ENCODE measurements at places on chromosomes 7 and 10. TPM values are rescaled to one million over a fixed set of nuclear protein-coding genes. Genes with fewer than 3 reads are reported as not detected.

Gene AKR1B15
- not detected for total RNA-seq

Gene GIMAP2
- 0.47 TPM for total RNA-seq

Gene LBX1
- 52.7 TPM for total RNA-seq

Gene ARMS2
- 0.70 TPM for total RNA-seq

Gene RELN
- total RNA-seq = 35.2 TPM

Gene HACD1
- 6.2 TPM for total RNA-seq

Gene EEPD1
- 7.8 TPM for total RNA-seq

Gene CAMK2B
- 11.8 TPM for total RNA-seq

Gene SPACDR
- 0.91 TPM for total RNA-seq

Gene PLAC9
- 35.7 TPM for total RNA-seq

Gene FRA10AC1
- total RNA-seq = 27.2 TPM

Gene GSTO2
- 0.88 TPM for total RNA-seq

Gene FKBP6
- 0.58 TPM for total RNA-seq

Gene HYAL4
- total RNA-seq = 0.13 TPM

Gene GIMAP7
- total RNA-seq = not detected

Gene CCDC146
- total RNA-seq = 12.5 TPM

Gene SLC29A4
- total RNA-seq = 2.7 TPM

Gene OR2A1
- 0.36 TPM for total RNA-seq

Gene DGKI
- 0.27 TPM for total RNA-seq

Gene BTBD16
- 0.59 TPM for total RNA-seq

Gene ERV3-1
- total RNA-seq = 46.4 TPM

Gene CDH23
- total RNA-seq = 58.0 TPM

Gene LOXL4
- total RNA-seq = 0.83 TPM

Gene GBX1
- 1.0 TPM for total RNA-seq

Gene OR2A42
- total RNA-seq = 0.15 TPM

Gene CTAGE15
- total RNA-seq = 0.13 TPM

Gene PLAU
- total RNA-seq = 10.3 TPM

Gene CUZD1
- total RNA-seq = 0.67 TPM

Gene LIPF
- total RNA-seq = 1.3 TPM

Gene COL1A2
- 0.95 TPM for total RNA-seq

Gene CYP3A5
- 3.2 TPM for total RNA-seq

Gene SLC26A5
- not detected for total RNA-seq

Gene SUFU
- 3.8 TPM for total RNA-seq

Gene ASB10
- total RNA-seq = not detected

Gene FOXI2
- 0.04 TPM for total RNA-seq

Gene OR2A12
- 0.09 TPM for total RNA-seq

Gene OPN4
- 0.57 TPM for total RNA-seq

Gene SLC39A12
- total RNA-seq = 0.11 TPM

Gene CCDC201
- total RNA-seq = not detected

Gene ZNF736
- total RNA-seq = 1.4 TPM

Gene ABCC2
- total RNA-seq = 0.16 TPM

Gene SFRP5
- total RNA-seq = 0.80 TPM

Gene ZKSCAN5
- total RNA-seq = 17.2 TPM

Data from motor neuron (in vitro differentiated cells).